Neural progenitor cell (in vitro differentiated cells): ENCODE measurements at places on chromosomes 11 and 22. TPM values are rescaled to one million over a fixed set of nuclear protein-coding genes. Genes with fewer than 3 reads are reported as not detected.

- no peak for DNase-seq
Observed at GRCh38 chr22:35330258-35330861, 30.7 kb downstream of the TOM1 start.

DNA sequence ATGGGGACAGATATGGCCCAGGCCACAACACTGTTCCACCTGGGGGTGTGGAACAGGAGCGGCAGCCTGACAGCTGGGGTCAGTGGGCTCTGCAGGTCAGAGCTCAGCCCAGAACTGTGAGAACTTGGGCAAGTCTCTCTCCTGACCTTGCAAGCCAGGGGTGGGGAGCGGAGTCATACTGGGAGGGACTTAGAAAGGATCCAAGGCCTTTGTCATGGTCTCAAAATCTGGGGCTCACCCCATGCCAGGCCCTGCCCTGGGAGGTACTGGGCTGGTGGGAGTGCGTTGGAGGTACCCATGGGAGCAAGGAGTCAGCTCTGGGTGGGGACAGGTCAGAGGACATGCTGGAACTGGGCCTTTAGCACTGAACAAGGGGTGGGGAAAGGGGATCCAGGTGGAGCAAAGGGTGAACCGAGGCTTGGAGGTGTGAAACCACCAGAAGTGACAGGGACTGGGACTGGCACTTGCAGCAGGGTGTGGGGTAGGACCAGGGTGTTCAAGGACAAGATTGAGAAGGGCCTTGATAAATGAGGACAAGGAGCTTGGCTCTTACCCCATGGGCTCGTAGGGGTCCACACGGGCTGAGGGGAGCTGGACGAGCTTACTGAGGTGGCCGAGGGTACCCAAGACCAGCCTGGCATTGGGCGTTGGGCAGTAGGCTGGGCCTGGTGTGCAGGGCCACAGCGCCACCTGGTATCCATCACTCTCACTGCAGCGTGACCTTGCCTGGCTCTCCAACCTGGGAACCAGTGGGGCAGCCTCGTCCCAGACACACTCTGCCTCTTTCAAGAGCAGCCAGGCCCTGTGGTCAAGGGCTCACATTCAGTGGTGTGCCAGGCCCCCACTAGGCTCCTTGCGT lies 7.4 kb upstream of the PMM1 start:
- peak; percentile 69 for DNase-seq

DNA sequence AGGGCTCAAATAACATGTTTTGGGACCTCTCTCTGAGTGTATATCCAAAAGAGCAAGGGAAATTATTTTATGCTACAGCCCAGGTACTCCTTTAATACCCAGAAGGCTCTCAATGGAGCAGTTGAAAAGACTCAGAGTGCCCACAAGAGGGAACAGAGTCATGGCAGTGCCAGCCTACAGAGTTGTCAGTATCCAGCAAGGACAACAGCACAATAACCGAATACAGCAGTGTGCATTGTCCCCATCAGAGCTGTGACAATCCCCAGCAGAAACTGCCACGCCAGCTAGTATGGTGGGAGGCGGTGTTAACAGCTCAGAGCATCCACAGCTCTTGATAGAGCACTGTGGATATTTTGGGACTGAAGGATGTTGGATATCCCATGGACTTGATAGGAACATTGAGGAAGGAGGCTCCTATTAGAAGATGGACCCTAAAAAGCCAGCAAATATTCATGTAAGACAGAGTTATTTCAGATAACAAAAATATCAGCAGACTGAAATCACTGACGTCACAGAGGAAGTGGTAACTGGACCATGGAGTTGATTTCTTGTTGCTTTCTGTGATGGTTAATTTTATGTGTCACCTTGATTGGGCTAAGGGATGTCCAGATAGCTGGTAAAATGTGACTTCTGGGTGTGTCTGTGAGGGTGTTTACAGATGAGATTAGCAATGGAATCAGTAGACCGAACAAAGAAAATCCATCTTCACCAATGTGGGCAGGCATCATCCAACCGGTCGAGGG lies 17.7 kb upstream of the PAFAH1B2 start:
- DNase-seq = no peak

GRCh38 chr11:61923166-61924063 lies 6.0 kb upstream of the RAB3IL1 start:
- DNase-seq = peak; percentile 74

GRCh38 chr22:36831717-36832116 lies 14.9 kb upstream of the PVALB start:
- DNase-seq = no peak

DNA sequence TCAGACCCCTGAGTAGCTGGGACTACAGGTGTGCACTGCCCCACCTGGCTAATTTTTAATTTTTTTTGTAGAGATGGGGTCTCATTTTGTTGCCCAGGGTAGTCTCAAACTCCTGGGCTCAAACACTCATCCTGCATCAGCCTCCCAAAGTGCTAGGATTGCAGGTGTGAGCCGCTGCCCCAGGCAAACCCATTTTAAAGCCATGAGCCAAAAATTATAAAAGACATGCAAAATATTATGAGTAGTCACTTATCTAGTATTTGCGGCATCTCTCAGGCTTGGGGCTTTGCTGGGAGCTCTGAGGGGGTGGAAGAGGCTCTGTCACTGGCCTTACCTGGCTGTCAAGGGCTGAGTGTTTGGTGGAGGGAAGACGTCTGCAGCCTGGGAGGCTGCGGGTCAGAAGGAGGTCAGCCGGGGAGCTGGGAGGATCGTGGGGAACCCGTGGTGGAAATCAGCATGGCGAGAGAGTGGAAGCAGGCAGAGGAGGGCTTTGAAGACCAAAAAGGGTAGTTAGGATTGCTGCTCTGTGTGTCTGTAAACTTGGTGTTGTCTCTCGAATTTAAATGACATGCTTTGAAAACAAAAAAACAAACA lies 69.1 kb upstream of the PARVG start:
- DNase-seq = no peak

DNA sequence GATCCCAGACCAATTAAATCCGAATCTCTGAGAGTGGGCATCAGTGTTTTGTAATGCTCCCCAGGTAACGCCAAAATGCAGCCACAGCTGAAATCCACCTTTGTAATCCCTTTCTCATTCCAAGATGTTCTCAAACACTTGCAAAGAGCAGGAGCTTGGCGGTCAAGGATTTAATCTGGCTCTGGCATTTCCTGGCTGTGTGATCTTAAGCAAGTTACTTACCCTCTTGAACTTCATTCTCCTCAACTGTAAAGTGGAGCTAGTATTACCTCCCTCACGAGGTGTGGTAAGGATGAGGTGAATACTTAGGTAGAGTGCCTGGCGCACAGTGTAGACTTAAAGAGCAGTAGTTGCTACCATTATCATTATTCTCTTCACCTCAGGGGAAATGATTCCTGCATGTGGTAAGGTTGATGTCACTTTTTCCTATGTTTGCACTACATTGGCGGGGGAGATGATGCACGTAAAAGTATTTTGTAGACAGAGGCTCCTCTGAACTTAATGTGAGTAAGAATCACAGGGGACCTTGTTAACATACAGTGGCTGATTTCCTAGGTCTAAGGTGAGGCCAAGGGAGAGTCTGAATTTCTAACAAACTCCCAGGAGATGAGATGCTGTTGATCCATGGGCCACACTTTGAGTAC lies 210.4 kb upstream of the PITPNB start:
- DNase-seq = no peak

DNA sequence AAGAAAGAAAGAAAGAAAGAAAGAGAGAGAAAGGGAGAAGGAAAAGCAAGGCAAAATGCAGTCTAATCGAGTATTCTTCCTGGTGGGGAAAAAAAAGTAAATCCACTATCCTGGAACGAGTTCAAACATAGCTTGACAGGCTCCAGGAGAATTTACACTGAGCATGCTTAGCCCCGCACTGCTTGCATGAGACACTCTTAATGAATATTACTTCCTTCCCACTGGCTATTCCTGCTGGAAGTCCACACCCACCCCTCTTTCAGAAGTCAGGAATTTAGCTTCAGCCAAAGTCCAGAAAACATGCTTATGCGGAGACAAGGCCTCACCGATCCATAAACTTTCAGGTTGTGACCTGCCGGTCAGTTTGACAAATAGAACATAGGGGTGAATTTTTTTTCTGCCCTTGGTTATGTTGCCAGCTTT lies 251.8 kb upstream of the BLID start:
- DNase-seq = peak; percentile 8

- DNase-seq = no peak
Observed at GRCh38 chr11:80350541-80350940, 909.7 kb upstream of the TENM4 start.

GRCh38 chr22:46110215-46110614 lies 40.1 kb upstream of the PPARA start:
- no peak for DNase-seq

- DNase-seq = no peak
Observed at GRCh38 chr22:40594924-40595323, 41.6 kb downstream of the MRTFA start.

- DNase-seq = no peak
Observed at GRCh38 chr11:7376386-7376785, 108.9 kb upstream of the OLFML1 start.

DNA sequence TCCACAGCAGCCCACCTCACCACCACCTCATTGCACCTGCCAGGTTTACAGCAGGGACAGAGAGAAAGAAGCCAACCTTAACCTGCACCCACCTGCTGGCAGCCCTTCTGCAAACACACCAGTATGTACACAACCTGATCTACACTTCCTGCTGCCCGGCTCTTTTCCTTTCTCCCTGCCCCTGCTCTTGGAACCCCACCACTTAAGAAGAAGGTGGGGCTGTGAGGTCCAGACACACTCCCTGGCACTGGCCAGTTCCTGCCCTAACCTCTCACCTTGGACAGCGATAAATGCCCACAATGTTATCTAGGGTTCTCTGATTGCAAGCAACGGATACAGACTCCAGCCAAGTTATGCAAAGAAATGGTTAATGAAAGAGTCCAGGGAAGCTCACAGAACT lies 10.8 kb upstream of the SLC35C1 start:
- DNase-seq = no peak

GRCh38 chr11:18384157-18384641 lies 10.2 kb upstream of the LDHA start:
- peak; percentile 12 for DNase-seq

GRCh38 chr22:32680895-32681294 lies 120.6 kb upstream of the TIMP3 start:
- DNase-seq = no peak

DNA sequence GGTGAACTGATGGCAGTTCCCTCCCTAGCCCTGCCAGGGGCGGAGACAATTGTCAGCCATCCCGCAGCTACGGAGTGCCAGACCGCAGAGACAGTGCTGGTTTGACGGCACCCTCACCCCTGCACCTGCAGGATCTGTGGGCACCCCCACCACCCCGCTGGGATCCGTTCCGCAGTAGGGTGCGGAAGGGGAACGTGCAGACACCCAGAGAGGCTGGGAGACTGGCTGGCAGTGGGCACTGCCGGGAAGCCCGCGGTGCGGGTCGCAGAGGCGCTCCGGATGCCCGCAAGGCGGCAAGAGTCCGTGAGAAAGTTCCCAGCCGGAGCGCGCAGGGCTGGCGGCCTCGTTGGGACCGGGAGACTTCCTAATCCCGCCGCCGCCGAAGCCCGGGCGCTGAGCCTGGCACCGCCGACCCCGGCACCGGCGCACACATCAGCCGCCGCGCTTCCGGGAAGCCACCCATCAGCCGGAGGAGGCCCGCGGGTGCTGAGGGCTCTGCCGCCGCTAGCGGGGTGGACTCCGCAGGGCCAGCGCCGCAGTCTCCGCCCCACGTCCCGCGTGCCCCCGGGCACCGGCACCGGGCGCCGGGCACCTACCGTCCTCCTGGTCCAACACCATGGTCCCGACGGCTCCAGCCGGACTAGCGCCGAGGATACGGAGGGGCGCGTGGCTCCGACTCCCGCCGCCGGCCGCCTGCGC lies 4.3 kb upstream of the LMO1 start:
- DNase-seq = peak; percentile 68

GRCh38 chr11:86717817-86718501 lies 45.5 kb upstream of the ME3 start:
- DNase-seq = no peak

GRCh38 chr22:25666308-25666707 lies 75.7 kb upstream of the MYO18B start:
- DNase-seq = no peak

DNA sequence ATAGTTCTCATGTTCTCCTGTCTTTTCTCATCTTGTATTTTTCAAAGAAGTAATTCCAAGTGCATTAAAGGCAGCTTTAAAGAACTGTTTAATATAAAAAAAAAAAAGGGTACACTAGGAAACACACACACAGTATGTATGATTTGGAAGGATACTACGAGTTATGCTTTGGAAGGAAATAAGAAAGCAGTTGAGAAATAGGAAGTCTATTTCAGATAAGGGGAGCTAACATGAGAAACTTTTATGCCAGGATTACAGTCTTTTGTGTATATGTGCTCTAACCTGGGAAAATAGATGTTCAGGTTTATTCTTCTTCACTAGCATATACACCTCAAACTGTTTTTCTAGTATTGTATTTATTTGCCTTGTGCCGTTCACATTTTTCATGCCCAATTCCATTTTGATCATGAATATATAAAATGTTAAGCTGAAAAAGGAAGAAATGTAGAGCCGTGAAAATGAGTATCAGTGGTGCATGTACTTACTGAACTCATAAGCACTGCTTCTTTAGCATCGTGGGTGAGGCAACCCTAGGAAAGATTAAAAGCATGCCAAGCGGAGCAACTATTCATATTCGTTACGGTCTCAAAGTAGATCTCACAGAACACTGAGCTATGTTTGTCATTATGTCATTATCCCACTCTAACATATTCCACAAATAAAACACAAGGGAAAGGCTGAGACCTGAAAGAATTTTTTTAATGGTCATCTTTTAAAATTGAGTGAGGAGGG lies 59.6 kb downstream of the GUCY1A2 start:
- DNase-seq = no peak

DNA sequence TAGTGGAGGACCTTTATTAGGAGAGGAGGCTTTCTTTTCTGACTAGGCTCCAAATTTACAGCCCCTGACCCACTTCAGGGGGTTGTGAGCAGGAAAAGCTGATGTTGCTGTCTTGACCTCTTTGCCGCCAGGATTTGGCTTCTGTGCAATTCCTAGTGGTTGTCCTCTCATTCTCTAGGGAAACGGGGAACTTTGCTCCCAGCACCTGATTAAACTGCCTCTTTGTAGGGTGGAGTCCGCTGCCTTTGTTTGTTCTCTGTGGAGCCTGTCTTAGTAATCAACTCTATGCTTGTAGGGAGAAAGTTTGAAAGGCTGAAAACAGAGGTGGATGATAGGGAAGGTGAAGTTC lies 16.3 kb downstream of the CTNND1 start:
- peak; percentile 73 for DNase-seq

MRGPRX4 gene
- total RNA-seq = not detected in 2 replicates

LRRC74B gene
- total RNA-seq = not detected in 2 replicates

HSPB2 gene
- total RNA-seq = not detected in 2 replicates

RCOR2 gene
- 70.6 and 139 TPM in 2 replicates for total RNA-seq

TMEM132A gene
- total RNA-seq = 34.0 and 77.2 TPM in 2 replicates

OR5AL1 gene
- total RNA-seq = not detected in 2 replicates

CLMP gene
- total RNA-seq = 5.7 and 10.7 TPM in 2 replicates

IGLL5 gene
- total RNA-seq = not detected in 2 replicates

UBQLN3 gene
- total RNA-seq = 0.37 and 0.39 TPM in 2 replicates

MMP20 gene
- total RNA-seq = not detected in 2 replicates

CABP7 gene
- 0.09 TPM in 1 of 2 replicates, not detected in the other for total RNA-seq

AGBL2 gene
- total RNA-seq = 2.5 and 3.7 TPM in 2 replicates
